Left kidney (tissue), 8 donors: ENCODE measurements at places on chromosomes 16 and 17. TPM values are rescaled to one million over a fixed set of nuclear protein-coding genes. Genes with fewer than 3 reads are reported as not detected.

CCL17 gene
- not detected for polyA plus RNA-seq

DNA sequence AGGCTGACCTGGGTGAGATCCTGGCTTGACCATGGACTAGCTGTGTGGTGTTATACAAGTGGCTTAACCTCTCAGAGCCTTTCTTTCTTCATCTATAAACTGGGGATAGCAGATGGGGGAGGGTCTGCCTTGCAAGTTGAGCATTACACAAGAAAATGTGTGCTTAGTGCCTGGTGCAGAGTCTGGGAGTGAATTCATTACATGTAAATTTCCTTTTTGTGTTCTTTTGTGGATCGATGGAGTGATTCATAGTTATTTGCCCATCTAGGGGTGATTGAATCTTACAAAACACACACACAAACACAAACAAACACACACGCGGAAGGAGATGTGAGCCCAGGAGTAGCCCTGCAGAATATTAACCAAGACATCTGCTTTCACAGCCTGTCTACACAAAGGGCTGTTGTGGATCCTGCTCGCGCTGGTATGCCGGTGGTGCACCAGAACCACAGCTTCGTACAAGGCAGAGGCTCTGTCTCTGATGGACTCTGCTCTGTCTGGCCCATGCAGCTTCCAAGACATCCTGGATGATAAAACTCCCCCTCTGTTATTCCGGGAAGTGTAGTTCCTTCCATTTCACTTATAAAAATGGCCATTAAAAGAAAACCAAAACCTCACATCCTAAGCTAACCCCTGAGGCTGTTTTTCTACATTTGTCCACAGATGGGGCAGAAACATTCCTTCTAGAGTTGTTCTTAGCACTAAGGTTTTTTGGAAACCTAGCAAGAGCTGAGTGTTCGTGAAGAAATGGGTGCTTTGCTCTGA lies 86.1 kb downstream of the UTP18 start:
- DNase-seq: no peak

GRCh38 chr16:3141781-3142311 lies 7.0 kb downstream of the ZNF213 start:
- no peak for DNase-seq

ACSM3 gene
- polyA plus RNA-seq: 136 TPM

DNA sequence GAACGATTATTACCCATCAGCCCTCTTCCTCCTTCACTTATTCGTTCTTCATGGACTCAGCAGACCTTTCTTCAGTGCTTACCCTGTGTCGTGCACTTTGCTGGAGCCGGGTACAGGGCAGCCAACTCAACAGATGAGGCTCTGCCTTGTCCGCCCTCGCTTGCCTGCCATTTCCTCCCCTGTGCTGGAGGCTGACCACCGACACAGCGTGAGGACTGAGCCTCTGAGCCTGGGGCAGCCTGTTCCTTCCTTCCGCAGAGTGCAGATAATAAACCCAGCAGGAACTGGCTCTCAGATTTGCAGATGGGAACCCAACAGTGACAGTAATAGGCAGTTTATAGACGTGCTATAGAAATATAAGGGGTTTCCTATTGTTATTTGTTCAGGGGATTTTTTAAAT lies 7.0 kb upstream of the SLC39A11 start:
- DNase-seq: no peak

SLFN14 gene
- polyA plus RNA-seq: 0.08 TPM

GDPD3 gene
- polyA plus RNA-seq: 13.6 TPM

ODAD4 gene
- 8.7 TPM for polyA plus RNA-seq
